ENCODE measurements at places on chromosomes 3 and 15. TPM values are rescaled to one million over a fixed set of nuclear protein-coding genes. Genes with fewer than 3 reads are reported as not detected.

GRCh38 chr15:101258238-101259144 lies 6.6 kb upstream of the CHSY1 start:
- peak; percentile 69 for DNase-seq

Gene HDC
- 0.83 TPM for polyA plus RNA-seq

DNA sequence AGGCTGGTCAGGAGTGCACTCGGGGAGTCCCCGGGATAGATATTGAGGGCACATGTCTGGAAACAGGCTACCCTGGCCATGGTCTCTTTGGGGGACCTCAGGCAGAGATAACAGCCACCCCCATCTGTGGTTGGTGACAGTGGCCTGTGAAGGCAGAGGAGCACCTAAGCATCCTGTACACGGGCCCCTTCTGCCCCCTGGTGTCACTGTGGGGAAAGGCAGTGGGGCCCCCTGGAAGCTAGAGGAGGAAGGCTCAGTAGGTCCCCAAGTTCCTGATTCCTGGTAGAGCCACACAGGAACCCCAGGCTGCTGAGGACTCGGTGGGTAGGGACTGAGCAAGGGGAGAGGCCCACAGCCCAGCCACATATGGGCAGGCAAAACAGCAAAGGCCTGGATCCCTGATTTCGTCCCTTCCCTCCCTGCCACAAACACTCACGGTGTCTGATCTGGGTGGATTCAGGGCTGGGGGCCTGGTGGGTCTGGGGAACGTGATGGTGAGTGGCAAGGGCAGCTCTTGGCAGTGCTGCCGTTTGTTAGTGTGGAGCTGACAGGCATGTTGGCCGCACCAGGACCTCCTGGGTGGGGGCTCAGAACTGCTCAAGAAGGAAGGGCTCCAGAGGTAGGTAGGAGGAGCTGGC lies 14.1 kb upstream of the CXCR6 start:
- DNase-seq, result no peak

DNA sequence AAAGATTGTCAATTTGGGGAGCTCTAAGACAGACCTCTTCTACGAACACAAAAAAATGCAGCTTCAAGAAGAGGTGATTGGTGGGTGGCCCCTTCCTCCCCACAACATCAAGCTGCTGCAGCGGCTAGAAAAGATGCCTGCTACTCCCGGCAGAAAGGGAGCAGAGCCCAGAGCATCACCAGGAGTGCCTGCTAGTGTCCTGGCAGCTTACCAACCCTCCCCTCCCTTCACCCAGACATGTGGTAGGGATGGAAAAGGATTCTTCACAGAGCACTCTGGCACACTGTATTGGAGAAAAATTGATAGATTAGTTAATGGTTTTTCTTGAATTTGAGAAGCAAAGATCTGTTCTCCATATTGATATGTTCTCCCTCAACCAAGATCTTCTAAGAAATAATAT lies 10.8 kb downstream of the IP6K1 start:
- DNase-seq, result no peak

DNA sequence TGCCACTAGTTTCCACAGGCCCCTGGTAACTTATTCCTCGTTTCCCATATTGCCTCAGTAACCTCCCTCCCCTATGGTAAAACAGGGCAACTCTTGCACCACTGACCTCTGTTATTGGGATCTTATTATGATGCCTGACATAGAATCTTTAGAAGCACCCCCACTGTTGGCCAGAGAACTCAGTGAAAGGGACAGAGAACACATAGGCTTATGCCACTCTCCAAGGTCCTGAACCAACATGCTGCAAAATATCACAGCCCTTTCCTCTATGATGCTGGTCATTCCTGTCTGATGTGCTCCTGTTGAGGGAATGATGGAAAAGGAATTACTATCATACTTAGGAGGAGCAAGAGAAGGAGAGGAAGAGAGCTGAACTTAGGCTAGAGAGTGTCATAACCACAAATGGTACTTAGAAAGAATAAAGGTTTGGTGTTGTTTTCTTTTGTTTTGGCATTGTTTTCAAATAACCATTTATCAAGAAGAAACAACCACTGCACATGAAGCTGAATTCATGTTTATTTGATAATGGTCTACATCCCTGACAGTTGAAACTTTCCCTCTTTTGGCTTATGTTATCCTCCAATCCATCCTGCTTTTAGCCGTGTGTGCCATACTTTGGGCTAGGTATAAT lies 330.2 kb downstream of the EPHB1 start:
- DNase-seq, result peak; percentile 33

DNA sequence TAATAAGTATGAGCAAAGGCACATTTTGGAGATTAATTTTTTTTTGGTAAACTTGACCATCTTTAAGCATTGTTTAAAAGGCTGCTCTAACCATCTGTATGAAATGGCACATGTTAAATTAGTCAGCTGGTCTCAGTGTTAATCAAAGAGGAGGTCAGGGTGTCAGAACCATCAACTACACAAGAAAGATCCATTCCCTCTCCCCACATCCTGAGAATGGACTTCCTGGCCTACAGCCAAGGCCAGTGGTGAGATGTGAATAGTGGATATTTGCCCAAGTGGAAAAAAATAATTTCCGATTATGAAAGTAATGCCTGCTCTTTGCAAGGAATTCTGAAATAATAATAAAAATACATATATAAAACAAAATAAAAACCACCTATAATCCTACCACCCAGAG lies 641.7 kb downstream of the NR2F2 start:
- no peak for DNase-seq

All from right renal cortex interstitium (tissue), 3 donors.